ENCODE measurements at places on chromosomes 4 and X.

DNA sequence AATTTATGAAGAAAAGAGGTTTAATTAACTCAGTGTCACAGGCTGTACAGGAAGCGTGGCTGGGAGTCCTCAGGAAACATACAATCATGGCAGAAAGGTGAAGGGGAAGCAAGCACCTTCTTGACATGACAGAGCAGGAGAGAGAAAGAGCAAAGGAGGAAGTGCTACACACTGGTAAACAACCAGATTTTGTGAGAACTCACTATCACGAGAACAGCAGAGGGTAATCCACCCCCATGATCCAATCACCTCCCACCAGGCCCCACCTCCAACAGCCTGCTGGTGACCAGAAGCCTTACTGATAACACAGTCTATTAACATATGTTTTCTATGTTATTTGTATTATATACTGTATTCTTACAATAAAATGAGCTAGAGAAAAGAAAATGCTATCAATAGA is 254.8 kb downstream of the PCDH10 start:
- no peak for DNase-seq

- DNase-seq: no peak
Measured at GRCh38 chrX:147803948-147804347, 107.8 kb upstream of the FMR1 start.

GRCh38 chr4:7040765-7041164 is 2.4 kb upstream of the TADA2B start:
- DNase-seq: no peak

DNA sequence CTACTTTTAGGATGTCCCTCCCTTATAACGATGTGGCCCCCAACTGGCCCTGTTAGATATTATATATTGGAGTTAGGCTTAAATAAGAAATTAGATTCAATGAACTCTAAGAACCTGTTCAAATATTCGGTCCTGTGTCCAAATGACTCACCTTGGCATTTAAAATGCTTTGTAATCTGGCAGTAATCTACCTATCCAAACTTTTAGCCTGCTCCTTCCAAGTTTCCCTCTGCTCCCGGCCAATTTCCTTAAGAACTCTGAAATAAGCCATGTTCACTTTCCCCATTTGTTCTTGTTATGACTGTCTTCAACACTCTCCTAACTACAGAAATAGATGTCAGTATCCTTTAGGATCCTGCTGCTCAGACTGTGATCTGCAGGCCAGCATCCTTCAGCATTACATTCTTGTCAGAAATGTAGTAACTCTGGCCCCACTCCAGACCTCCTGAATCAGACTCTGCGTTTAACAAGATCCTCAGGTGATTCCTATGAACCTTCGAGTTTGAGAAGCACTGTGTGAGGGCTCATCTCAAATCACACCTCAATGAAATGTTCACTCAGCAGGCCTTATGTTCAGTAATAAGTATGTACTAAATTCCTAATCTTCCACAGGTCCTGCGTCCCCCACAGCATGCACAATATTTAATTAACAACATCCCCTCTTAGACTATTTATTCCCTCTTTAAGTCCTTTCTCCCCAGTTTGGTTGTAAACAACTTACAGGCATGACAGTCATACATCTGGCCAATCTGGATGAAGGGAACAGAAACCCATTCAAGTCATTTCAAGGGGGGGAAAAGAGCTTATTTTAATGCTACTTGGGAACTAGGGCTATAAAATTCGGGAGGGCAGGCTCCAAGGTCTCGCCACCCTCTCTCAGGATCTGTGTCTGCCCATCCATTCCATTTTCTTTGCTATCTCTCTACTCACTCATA is 3.0 kb downstream of the ATP8A1 start:
- DNase-seq: no peak

GRCh38 chr4:87037671-87038334 is 103.0 kb downstream of the AFF1 start:
- DNase-seq: no peak

DNA sequence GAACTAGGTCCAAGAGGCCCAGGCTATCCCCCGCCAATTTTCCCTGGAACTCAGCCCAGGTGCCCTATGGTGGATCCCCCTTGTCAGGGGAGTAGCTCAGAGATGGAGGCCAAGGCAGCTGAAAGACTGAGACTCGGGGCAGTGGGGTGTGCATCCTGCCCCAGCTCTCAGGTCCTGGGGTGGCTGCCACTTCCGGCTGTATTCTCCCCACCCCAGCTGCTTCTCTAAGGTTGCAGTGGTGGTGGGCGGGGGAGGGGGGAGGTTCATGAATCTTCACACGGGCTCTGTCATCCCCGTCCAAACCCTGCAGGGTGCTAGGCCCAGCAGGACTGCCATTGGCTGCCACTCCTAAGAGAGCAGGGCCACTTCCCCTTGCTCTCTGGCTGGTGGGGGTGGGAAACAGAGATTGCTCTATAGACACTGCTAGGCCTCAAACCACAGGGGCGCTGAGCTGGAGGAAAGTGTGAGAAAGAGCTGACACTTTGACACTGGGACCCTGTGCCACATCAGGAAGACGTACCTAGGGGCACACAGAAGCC is 1.5 kb downstream of the SASH3 start:
- DNase-seq: peak; percentile 87

DNA sequence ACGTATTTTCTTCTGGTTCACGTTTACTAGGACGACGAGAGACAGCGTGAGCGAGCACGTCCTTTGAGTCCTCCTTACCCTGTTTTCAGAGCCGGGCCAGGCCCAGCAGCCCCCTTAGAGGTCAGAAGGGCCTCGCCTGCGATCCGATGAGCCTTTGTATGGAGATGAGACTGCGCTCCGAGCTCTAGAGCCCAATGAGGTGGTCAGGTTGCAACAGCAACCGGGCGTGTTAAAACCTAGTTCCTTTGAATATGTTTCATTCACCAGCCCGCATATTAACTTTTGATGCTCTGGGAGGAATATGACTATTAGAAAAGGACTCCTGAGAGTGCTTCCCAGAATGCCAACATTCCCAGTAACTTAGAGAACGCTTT is 55.6 kb upstream of the TADA2B start:
- DNase-seq: no peak

GRCh38 chr4:124564121-124564520 is 148.4 kb downstream of the ANKRD50 start:
- no peak for DNase-seq

- no peak for DNase-seq
Measured at GRCh38 chrX:154967603-154968002, 54.9 kb downstream of the F8 start.
